NCI-H2107 (cell line): ENCODE measurements at places on chromosomes 2 and 18.

DNA sequence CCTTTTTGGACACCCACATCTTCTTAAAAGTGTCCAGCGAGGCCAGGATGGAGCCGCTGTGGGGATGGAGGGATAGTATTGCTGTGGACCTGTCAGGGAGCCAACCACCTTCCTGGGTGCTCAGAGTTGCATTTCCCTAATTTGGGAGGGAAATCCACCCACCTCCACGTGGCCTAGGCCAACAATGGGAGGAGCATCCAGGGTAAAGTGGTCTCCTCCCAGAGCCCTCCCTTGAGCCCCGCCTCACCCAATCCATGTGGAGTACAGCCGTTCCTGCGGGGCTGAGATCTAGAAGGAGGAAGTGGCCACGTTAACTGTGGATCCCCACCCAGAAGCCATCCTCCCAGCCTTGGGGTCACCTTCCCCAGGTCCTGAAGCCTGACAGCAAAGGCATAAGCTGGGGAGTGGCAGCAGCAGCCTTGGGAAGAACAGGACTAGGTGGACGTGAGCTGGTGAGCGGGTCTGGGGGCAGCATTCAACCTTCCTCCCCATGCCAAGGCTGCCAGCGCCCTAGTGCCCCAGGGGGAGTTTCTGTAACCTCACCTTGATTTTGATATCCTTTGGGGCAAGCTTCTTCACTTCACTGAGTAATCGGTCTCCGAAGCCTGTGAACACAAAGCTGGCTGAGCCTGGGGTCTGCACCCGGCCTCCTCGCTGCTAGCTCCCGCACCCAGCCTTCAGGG, 6.8 kb downstream of the ACTR1B start:
- DNase-seq, result no peak

DNA sequence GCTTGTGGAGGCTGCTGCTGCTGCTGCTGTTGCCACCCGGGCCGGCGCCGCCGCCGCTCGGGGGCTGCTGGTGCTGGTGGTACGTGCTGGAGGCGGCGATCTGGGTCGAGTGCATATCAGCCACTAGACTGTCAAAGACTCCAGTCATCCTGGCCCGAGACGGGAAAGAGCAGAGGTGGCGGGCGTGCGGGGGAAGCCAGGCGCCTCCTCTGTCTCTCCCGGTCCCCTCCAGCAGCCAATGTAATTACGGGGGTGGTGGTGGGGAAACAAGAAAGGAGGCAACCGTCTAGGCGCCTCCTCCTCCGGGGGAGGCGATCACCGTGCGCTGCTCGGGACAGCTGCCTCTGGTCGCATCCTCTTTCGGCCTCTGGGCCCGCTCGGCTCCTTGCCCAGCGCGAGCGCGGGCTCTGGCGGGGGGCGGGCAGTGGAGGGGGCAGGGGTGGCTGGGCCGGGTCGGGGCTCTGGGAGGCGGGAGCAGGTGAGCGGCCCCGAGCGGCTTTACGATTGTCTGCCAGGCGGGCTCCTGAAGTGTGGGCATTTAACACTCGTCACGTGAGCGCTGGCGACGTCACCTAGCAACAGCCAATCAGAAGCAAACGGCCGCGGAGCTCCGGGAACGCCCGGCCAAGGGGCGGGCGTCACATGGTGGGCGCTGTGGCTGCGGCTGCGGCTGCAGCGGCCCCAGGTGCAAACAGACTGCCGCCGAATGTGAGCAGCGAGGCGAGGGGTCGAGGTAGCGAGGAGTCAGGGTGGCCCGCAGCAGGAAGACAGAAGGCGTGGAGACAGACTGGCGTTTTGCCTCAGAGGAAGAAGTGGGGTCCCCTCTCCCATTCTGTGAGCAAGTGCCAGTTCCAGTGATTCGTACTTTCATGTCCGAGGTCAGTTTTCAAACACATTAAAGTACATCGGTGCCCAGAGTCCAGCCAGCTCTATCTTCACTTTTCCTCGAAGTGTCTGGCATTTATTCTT, at the start of gene DLX2:
TSS of gene DLX2 (minus strand) at position 510 of the 969 bp plus-strand sequence. CDS start at position 148, 362 bp downstream.
- peak; percentile 90 for DNase-seq

GRCh38 chr2:185181901-185182300, 556.7 kb upstream of the FSIP2 start:
- no peak for DNase-seq

DNA sequence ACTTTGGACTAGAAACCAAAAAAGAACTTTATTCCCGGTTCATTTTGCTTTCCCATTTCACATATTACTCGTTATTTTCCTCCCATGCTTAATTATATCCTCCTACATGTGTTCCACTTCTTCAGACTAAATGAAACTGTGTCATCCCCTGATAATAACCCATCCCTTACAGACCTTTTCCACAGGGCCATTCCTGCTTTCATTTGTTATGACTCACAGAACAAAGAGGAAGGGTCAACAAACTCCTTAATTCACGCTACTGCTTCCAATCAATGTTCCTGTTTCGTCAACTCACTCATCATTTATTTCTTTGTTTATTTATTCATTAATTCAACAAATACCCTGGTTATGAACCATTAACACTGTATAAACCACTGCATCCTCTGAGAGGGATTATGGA, 104.5 kb downstream of the ZEB2 start:
- no peak for DNase-seq

- no peak for DNase-seq
Measured at GRCh38 chr2:205607146-205607545, 75.2 kb upstream of the NRP2 start.

- no peak for DNase-seq
Measured at GRCh38 chr2:238143239-238143951, 4.9 kb downstream of the KLHL30 start.

DNA sequence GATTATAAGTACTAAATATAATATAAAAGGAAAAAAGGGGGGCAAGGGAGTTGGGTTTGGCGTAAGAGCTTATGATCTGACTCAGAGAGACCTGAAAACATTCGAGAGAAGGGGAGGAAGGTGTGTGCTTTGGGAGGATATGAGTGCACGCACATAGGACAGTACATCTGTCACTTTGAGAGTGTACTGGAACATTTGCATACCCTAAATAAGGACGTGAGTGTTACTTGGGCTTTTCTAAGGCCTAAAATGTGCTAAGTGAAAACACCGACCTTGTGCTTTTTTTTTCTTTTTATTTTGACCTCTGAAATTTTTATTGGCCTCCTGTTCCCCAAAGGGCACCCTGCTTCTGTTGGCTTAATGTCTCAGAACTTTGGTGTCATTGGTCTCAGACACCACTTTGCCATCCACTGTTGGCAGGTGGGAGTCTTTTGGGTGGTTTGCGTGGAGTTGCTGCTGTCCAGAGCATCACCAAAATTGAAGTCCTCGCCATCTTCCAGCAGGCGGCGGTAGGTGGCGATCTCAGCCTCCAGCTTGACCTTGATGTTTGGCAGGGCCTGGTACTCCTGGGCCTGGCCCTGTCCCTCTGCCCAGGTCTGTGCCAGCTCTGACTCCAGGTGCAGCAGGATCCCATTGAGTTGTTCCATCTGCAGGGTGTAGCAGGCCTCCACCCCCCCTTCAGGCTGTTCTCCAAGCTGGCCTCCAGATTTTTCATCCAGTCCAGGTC, 57.7 kb downstream of the CD28 start:
- no peak for DNase-seq

GRCh38 chr2:152062125-152063091, 36.4 kb downstream of the CACNB4 start:
- DNase-seq, result no peak

DNA sequence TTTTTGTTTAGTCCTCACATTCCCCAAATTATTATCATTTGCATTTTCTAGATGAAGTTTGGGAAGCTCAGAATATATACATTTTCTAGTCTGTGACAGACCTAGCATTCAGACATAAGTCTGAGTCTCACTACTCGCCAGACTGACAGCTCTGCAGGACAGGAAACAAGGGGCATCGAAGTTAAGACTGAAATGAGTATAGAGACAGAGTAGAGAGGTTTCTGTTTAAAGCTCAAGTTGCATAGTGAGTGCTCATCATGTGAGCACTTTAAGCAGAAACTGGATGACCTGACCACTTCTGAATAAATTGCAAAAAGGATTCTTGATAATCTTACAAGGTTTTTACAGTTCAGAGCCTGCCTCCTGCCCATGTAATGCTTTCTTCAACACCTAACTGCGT, 1.1 kb downstream of the HADHB start:
- DNase-seq, result no peak

DNA sequence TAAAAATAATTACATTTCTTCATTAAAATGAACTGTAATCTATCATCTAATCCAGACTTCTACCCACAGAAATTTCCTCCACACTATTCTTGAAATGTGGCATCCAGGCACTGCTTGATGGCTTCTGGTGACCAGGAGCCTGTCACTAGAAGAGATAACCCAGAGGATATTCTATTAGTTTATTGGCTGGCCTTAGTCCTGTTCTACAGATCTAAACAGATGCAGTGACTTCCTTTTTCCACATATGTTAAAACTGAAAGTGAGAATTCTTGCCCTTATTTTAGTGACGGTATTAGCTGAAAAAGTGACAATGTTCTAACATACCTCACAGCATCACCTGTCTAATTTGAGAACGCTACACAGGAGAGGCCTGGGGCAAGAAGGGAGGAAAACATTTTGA, 775.4 kb downstream of the TSN start:
- DNase-seq, result no peak

- DNase-seq, result no peak
Measured at GRCh38 chr2:178420463-178420999, 30.4 kb downstream of the PRKRA start.

DNA sequence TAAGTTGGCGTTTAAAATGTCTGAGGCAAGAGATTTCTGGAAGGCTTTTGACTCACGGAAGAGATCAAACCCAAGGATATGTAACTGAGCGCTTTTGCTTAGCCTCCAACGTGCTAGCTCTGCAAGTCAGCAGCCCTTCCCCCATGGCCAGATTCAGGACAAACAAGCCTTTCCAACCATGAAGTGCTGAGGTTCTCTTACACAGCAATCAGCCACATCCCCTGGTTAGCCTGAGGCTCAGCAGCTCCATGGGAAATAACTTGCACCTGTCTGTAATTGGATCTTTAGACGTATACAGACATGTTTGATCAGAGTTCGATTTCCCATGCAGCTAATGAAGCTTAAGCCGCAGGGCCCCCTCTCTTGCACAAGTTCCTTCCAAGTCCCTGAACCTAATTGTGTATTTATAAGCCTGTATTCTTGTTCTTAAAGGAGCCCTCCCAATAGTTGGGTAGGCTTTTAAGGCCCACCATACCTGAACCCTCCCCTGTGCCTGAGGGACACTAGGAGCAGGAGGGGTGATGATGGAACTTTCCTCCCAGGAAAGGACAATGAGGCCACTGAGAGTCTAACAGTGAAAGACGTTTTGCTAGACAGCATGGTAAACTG, 2.1 kb upstream of the TMEM131 start:
- DNase-seq, result peak; percentile 66

GRCh38 chr2:206693399-206694137, 24.6 kb downstream of the DYTN start:
- DNase-seq, result peak; percentile 33

DNA sequence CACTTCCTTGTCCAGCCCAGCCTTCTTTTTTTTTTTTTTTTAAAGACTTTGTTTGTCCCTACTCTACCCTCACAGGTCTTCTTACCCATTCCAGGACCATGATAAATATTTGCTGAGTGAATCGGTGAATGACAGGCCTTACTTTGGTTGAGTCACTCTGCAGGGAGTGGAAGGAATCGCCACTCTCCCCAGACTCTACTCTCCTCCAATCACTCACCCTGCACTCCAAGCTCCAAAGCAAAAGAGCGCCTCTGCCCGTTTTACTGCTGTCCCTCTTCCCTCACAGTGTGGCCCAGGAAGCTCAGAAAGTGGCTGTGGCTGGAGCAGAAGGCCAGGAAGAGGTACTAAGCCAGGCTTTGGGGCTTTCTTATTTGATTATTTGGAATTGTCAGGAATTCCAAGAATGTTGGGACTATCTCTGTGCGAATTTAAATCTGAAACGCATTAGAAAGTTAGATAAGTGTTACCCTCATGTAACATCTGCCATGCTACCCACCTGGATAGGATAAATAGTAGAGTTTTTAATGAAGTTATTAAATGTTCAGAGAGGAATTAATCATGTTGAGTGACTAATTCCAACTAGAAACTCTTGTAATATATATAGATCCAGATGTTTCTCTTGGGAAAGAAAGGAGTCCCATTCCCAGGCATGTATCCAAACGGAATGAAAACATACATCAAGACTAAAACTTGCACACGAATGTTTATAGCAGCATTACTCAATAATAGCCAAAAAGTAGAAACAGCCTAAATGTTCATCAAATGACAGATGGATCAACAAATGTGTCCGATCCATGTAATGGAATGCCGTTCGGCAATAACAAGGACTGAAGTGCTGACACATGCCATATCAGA, 43.0 kb upstream of the CHMP1B start:
- DNase-seq, result no peak

DNA sequence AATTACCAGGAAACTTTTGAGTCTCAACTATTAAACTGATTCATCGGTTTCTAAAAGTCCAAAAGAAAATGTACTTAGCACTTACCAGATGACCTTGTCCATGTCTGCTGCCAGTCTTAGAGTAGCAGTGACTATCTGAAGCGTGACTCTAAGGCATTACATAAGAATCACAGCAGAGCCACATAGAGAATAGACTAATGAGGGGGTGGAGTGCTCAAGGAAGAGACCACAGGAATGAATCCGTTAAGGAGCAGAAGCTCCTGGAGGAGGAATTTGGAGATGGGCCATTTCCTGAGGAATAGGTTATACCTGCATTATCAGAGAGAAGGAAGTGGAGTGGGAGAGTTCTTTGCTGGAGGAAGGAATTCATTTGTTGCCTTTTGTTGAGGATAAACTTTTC, 116.0 kb downstream of the MAP3K20 start:
- DNase-seq, result no peak

DNA sequence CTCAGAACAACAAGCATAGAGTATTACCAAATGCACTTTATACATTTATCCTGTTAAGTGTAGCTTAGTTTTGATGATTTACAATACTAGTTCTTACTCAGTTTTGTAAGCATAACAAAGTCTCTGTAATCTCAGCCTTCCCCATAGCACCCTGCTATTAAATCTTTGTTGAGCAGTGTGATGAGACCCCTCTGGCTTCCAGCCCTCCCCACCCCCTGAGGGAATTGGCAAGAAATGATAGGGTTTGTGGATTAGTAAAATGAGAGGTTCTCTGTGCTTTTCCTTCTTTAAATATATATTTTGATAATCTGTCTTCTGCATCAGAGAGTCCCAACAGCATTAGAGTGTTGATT, 37.2 kb downstream of the ZNF521 start:
- DNase-seq, result no peak

DNA sequence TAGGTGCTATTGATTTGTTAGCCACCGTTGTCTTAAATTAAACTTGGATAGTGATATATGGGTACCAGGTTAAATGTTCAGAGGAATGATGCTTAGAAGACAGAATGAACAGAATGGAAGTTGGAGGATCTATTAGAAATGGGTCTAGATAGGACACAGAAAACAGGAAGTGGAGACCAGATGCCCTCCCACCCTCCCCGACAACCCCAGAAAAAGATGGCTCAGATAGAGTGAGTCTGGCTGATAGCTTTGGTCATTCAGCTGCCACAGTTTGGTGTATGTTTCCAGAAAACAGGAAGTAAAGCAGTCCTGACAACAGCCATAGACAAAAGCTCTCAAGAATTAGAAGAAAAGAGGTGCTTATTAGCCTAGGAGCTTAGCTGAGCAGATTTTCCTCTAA, 71.5 kb upstream of the DSG1 start:
- DNase-seq, result no peak

- no peak for DNase-seq
Measured at GRCh38 chr2:185174353-185174752, 564.3 kb upstream of the FSIP2 start.

GRCh38 chr2:172394002-172394401, 33.4 kb upstream of the ITGA6 start:
- no peak for DNase-seq
